Bronchial epithelial cell (primary cell): ENCODE measurements at places on chromosomes 3 and 15. TPM values are rescaled to one million over a fixed set of nuclear protein-coding genes. Genes with fewer than 3 reads are reported as not detected.

DNA sequence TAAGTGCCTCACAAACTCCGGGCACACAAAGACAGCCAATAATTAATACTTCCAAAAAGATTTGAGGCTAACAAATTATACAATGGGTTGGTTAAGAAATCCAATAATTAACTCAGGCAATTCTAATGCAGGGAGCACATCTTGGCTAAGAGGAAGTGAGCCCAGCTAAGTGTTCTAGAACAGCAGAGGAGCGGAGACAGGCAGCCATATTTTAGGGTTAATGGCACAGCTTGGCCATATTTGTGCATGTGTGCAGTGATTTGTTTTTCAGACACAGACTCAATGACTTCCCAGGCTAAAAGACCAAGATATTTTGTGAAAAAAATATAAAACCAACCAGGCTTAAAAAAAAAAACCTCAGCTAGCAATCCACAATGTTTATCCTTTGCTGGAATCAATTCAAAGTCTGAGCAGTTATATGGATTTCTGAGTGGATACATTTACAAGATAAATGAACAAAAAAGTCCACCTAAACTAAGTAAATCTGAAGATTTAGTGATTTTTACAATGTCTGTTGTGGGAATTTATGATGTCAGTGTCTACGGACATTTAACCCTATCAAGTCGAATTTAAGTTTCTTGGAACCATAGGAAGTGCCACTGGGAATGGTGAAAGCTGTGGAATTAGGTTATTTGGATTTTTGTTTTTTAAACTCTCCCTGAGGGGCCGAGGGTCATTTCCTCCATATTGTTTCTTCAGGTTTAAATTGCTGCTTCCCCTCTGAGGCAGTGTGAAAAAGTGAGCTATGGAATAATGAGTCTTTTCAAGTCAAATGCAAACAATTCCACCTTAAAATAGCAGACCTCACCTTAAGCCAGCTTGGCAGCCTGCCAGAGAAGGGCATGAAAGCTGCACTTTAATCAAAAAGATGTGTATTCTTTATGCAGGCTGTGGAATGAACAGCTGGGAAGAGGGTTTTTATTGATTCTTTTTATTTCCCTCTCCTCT lies 413.7 kb upstream of the TBL1XR1 start:
- no peak for DNase-seq

Gene TAGLN3
- total RNA-seq = 0.77 and 1.8 TPM in 2 replicates

Gene SLC24A1
- total RNA-seq = 1.6 and 2.2 TPM in 2 replicates

- DNase-seq = peak; percentile 69
These were observed 214.5 kb downstream of the ZIC4 start for GRCh38 chr3:147191795-147192385.

Gene GPR156
- under 0.01 and 0.13 TPM in 2 replicates for total RNA-seq

Gene STX19
- total RNA-seq = 0.53 and 5.1 TPM in 2 replicates

DNA sequence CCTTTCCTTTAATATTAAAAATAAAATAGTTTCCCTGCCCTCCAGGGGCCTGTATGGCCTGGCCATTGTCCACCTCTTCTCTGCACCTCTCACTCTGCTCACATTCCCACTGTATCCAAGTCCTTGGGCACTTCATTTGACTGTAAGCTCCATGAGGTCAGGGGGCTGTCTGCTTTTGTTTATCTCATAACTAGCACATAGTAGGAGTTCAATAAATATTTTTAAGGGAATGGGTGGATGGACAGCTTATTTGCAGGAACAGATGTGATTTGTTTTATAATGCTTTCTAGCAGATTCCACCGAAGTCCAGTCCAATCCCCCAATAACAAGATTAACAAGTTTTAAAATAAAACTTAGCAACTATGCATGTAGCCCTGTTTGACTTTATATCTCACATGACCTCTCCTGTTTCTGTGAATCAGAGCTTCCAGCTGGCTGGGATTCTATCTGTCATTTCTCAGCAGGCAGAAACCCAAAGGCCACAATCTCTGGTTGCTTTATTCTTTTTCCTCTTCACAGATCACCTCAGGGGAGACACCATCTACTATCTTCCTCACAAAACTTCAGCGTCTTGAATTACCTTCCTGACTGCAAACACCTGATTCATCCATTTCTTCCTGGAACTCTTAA lies 123.0 kb upstream of the NR2F2 start:
- no peak for DNase-seq

- DNase-seq = no peak
These were observed 16.2 kb downstream of the LSM3 start for GRCh38 chr3:14194865-14195264.

- peak; percentile 48 for DNase-seq
These were observed 428.2 kb downstream of the NLGN1 start for GRCh38 chr3:173825730-173826129.

GRCh38 chr3:187063286-187064121 lies 75.8 kb downstream of the RPL39L start:
- peak; percentile 93 for DNase-seq

- no peak for DNase-seq
These were observed 55.4 kb upstream of the LARS2 start for GRCh38 chr3:45332901-45333407.

GRCh38 chr3:155281912-155282311 lies 11.6 kb downstream of the STRIT1 start:
- DNase-seq = no peak

- DNase-seq = no peak
These were observed 53.4 kb upstream of the ATP2B2 start for GRCh38 chr3:10558736-10559135.

Gene CYP11A1
- not detected in 2 replicates for total RNA-seq

- DNase-seq = no peak
These were observed 140.6 kb upstream of the PRR20G start for GRCh38 chr3:127428344-127428997.

Gene CSPG4
- 0.79 and 6.3 TPM in 2 replicates for total RNA-seq

GRCh38 chr15:22979238-22980188 lies 655 bp downstream of the CYFIP1 start:
- DNase-seq = peak; percentile 36

- no peak for DNase-seq
These were observed 33.0 kb upstream of the AMOTL2 start for GRCh38 chr3:134407239-134407625.

- no peak for DNase-seq
These were observed 32.6 kb upstream of the THUMPD3 start for GRCh38 chr3:9330166-9330703.

GRCh38 chr3:34008836-34009809 lies 210.7 kb downstream of the PDCD6IP start:
- DNase-seq = no peak

Gene CCR8
- not detected in 2 replicates for total RNA-seq

DNA sequence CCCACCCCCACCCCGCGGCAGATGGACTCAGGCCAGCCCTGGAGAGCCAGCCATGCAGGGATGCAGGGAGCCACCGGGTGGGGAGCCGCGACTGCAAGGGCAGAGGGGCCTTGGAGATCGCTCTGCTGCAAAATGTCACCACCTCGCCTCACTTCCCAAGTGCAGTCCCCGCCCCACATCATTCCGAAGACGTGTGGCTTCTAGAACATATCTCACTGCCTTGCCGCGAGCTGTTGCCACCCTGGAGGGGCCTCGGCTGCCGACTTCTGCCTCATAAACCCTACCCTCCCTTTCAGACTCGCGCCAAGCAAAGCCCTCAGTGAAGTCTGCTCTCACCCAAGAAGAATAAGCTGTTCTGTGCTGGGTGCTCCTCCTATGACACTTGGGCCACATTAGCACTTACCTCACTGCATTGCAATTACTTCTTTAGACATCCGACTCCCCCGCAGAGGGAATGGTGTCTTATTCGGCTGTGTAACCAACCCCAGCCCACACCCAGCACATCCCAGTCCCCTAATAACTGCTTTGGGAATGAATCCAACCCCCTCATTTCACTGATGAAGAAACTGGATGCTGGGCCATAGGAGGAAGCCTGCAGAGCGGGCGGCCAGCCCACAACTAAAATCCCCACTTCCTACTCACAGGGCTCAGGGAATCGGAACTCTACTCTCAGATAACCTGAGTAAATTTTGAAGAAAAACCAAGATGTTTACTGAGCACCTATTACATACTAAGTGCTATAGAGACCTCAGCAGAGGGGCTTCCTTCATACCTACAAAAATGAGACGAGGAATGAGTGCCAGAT lies 8.6 kb downstream of the TLE3 start:
- no peak for DNase-seq

GRCh38 chr3:150543128-150543527 lies 3.2 kb downstream of the SERP1 start:
- DNase-seq = no peak

DNA sequence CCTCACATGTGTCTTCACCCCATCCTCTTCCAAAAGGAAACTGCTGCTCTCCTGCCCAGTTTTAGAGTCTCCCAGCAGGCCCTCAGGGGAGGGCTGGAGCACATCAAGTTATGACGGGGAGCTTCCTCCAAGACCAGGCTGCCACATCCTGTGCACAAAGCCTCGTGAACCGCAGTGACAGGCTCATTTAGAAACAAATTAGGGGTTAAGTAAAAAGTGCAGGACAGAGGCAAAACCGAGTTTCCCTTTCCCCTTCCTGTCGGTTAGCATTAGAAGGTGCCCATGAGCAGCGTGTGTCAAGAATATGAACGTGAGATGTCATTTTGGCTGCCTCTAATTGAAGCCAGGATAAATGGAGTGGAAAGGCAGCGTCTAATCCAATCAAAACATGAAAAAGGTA lies 199.7 kb downstream of the ARRDC4 start:
- DNase-seq = no peak

DNA sequence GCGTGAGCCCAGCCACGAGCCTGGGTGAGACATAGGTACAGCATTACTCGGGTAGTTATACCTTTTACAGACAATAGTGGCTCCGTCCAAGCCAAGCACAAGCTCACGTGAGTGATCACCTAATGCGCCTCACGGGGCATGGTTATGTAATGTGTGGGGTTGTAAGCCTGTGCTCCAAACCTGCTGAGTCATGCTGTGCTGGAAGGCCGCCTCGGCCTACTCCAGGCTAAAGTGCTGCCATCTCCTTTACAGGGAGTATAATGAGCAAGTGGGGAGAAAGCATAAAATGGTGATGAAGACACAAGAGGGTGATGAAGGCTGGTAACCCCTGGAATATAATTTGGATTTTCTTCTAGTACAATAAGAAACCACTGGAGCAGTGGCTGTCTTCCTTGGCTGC lies 175.8 kb upstream of the STT3B start:
- peak; percentile 51 for DNase-seq

- no peak for DNase-seq
These were observed 96.8 kb upstream of the LPP start for GRCh38 chr3:188057124-188057523.

Gene HIGD2B
- total RNA-seq = 0.13 TPM in 1 of 2 replicates, not detected in the other

DNA sequence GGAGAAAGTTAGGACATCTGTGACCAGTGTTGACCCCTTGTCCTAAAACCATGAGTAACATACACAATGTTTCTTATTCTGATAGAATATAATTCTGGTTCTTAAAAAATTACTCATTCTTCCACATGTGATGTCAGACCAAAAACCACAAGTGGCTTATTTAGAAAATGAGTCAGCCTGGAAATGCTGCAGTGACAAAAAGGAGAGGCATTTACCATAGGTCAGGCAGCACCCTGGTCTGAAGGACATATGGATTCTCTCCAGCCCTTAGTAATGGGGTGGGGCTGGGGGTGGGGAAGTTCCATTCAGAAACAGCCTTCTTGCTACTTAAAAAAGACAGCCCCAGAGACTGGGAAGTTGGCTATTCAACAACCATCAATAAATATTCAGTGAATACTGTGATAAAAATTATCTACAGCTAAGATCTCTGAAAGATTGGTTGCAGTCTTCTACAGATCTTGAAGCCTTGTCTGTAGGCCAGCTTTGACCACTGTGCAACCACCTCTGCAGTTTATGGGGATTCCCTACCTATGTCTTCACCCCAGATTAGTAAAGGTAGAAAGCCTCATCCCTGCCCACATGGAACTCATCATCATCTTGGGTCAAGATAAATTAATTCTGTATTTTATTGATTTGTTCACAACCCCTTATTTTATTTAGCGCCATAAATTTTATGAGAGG lies 34.9 kb upstream of the TIMP4 start:
- DNase-seq = peak; percentile 98

DNA sequence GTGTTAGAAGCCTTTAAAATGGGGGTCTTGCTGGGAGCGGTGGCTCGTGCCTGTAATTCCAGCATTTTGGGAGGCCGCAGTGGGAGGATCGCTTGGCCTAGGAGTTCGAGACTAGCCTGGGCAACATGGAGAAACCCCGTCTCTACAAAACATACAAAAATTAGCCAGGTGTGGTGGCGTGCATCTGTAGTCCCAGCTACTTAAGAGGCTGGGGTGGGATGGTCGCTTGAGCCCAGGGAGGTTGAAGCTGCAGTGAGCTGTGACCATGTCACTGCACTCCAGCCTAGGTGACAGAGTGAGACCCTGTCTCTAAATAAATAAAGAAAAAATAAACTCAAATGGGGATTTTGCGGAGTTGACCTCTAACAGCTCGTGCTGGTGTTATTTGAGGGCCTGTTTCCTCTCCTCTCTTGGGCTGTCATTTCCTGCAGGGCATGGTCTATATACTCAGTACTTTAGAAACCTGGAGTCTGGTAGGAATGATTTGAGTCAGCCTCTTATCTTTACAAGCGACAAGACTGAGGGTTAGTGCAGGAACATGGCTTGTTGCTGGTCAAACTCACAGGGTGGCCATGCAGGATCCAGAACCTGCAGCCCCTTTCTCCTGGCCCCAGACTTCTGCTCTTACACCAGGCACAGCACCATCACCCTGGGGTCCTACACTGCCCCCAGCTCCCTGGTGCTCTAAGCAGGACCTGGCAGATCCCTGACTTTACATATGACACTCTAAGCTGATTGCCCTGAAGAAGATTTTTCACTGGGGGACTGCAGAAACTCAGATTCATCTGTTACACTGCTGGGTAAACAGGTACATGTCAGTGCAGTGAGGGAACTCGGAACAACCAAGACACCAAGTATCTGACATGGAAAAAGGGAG lies 15.1 kb downstream of the EHD4 start:
- DNase-seq = no peak

Gene ZIC4
- total RNA-seq = not detected in 2 replicates

DNA sequence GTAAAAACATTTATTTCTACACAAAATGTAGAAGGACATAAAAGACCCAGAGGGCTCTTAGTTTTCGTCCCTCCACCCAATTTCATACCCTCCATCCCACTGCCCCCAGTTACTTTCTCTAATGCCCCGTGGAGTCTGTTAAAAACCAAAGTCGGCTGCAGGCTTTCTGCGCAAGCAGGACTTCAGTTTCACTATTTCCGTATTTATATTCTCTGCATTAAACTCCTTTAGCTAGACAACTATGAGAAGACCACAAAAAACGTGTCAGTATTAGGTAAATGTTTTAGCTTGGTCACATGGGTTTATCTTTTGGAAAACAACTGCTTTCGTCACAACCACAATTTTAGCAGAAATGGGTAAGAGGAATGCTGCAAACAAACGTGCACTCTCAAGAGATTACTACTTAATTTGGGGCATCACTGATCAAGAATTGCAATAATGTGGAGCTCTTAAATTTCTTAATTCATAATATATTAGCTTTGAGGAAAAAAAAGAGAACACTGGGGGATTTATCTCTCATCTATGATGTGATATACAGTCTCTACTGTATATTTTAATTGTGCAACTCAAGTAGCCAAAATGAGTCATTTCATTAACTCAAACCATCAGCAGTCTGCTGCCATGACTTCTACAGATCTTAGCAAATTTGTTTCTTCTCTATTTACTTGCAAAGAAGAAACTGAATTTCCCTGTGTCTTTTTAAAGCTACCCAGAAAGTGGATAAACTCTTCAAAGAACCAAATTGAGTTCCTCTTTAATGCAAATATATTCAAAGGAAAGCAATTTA lies 740 bp upstream of the NSMCE3 start:
- DNase-seq = peak; percentile 68
